ENCODE measurements at places on chromosomes 6 and 20.
A peak's percentile ranks its signal among the peaks of the same experiment; 100 is the strongest.

DNA sequence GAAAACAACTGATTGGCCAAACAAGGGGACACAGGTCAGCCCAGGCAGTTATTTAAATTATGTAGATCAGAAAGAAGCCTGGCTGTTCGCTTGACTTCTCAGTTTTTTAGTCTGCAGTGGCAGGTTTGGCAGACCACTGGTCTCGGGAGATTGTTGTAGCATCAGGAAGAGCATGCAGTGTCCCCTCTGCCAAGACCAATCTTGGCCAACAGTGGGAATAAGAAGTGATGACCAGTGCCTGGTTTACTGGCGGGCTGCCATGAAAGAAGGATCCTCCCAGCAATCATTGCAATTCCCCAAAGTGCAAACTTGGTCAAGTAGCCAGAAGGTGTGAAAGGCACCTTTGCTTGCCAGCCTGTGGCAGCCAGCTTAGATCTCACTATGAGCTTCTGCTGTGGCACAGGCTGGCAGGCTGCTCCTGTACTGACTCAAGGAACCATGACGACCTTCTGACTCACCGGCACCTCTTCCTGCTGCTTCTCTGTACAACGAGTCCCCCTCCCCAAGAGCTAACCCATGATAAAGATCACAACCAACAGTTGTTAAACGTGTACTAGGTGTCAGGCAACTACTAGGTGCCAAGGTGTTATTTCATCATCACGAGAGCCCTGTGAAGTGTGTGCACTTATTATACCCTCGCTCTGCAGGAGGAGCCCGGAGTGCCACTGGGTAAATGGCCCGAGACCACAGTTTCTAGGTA, 76.8 kb upstream of the DUSP22 start:
- DNase-seq, result no peak
- H3K27me3 ChIP-seq, result no peaks in the 10 kb centered on the region
- H3K4me3 ChIP-seq, result no peak overlapping the region
- H3K36me3 ChIP-seq, result no peaks in the 10 kb centered on the region
- no peaks in the 10 kb centered on the region for H3K4me1 ChIP-seq

- H3K4me3 ChIP-seq, result peak within 1 kb of the TSS; percentile 66
- H3K36me3 ChIP-seq, result no peaks in the 10 kb centered on the region
- no peak within 1 kb of the TSS for H3K27ac ChIP-seq
- DNase-seq, result no peak
- no peaks in the 10 kb centered on the region for H3K4me1 ChIP-seq
These were observed at the start of gene C6orf118 for GRCh38 chr6:165308926-165309731. Gene C6orf118, minus strand, starts transcription at chr6:165309605. Its CDS starts 19 bp downstream, at chr6:165309586.

DNA sequence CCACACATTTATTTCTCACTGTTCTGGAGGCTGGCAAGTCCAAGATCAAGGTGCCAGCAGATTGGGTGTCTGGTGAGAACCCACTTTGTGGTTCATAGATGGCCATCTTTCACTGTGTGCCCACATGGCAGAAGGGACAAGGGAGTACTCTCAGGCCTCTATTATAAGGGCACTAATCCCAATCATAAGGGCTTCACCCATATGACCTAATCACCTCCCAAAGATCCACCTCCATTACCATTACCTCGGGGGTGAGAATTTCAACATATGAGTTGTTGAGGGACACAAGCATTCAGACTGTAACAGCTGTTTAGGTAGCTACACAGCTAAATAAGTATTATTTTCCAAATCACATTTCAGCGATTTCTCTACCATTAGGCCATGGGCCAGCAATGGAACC, 2.5 kb upstream of the PRND start:
- H3K4me3 ChIP-seq, result no peak overlapping the region
- H3K4me1 ChIP-seq, result no peaks in the 10 kb centered on the region
- H3K27me3 ChIP-seq, result no peaks in the 10 kb centered on the region
- DNase-seq, result no peak
- H3K36me3 ChIP-seq, result no peaks in the 10 kb centered on the region
- H3K27ac ChIP-seq, result peak overlapping the region; percentile 77

- no peak overlapping the region for H3K27ac ChIP-seq
- H3K36me3 ChIP-seq, result no peaks in the 10 kb centered on the region
- H3K4me1 ChIP-seq, result no peaks in the 10 kb centered on the region
- DNase-seq, result no peak
- no peak overlapping the region for H3K4me3 ChIP-seq
- H3K27me3 ChIP-seq, result no peaks in the 10 kb centered on the region
These were observed 422.9 kb upstream of the SULF2 start for GRCh38 chr20:48208176-48208575.

DNA sequence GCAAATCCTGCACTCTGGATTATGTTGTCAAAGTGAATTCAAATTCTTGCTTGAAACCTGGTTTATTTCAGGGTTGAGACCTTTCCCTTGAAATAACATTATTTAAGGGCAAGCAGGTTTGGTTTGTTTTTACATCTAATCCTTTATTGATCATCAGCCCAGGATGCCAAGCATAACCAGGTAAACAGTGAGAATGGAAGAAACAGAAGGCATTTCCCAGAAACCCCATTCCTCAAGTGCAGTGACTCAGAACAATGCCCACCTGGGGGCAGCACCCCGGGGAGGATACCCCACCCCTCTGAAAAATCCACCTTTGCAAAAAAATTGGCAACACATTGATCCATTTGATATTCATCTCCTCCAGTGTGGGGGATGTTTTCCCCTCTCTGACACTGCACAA, 32.5 kb downstream of the POFUT1 start:
- H3K4me1 ChIP-seq, result no peaks in the 10 kb centered on the region
- H3K27ac ChIP-seq, result no peak overlapping the region
- H3K27me3 ChIP-seq, result no peaks in the 10 kb centered on the region
- DNase-seq, result no peak
- no peaks in the 10 kb centered on the region for H3K36me3 ChIP-seq

GRCh38 chr6:72911463-72912155, 289.7 kb downstream of the KCNQ5 start:
- H3K27me3 ChIP-seq, result no peaks in the 10 kb centered on the region
- no peak for DNase-seq
- no peaks in the 10 kb centered on the region for H3K4me1 ChIP-seq
- no peaks in the 10 kb centered on the region for H3K36me3 ChIP-seq
- H3K27ac ChIP-seq, result no peak overlapping the region

- H3K27me3 ChIP-seq, result no peaks in the 10 kb centered on the region
- H3K4me3 ChIP-seq, result no peak overlapping the region
- DNase-seq, result no peak
These were observed 52.3 kb downstream of the PLEKHG1 start for GRCh38 chr6:150651808-150652470.

- H3K27me3 ChIP-seq, result no peaks in the 10 kb centered on the region
- no peaks in the 10 kb centered on the region for H3K36me3 ChIP-seq
- H3K4me3 ChIP-seq, result peak overlapping the region; percentile 45
- no peak overlapping the region for H3K27ac ChIP-seq
These were observed 2.8 kb downstream of the PROCR start for GRCh38 chr20:35174458-35175216.

DNA sequence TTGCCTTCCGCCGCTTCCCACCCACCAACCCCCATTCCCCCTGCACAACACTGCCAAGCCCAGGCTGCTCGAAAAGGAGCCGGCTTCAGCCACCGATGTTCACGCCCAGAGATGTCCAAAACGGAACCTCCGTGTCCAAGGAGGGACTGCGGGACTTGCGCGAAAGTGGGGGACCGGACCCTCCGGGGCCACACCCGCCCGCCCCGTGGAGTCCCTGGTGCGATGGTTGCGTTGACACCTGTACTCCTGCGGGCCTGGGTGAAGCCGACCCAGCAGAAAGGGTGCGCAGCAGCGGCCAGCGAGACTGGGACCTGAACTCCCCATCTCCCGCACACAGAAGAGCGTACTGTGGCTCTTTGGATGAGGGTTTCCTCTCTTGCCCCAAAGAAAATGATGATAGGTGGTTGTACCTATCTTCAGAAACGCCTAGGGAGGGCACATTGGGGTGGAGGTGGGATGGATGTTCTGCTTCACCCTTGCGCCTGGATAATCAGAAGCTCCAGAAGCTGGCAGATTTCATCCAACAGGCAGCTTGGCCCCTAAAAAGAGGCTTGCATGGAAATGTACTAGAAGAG, 1.9 kb upstream of the VGLL2 start:
- no peak overlapping the region for H3K27ac ChIP-seq
- DNase-seq, result no peak
- H3K36me3 ChIP-seq, result no peaks in the 10 kb centered on the region
- no peak overlapping the region for H3K4me3 ChIP-seq
- peaks cover 75% of the 10 kb centered on the region for H3K27me3 ChIP-seq

DNA sequence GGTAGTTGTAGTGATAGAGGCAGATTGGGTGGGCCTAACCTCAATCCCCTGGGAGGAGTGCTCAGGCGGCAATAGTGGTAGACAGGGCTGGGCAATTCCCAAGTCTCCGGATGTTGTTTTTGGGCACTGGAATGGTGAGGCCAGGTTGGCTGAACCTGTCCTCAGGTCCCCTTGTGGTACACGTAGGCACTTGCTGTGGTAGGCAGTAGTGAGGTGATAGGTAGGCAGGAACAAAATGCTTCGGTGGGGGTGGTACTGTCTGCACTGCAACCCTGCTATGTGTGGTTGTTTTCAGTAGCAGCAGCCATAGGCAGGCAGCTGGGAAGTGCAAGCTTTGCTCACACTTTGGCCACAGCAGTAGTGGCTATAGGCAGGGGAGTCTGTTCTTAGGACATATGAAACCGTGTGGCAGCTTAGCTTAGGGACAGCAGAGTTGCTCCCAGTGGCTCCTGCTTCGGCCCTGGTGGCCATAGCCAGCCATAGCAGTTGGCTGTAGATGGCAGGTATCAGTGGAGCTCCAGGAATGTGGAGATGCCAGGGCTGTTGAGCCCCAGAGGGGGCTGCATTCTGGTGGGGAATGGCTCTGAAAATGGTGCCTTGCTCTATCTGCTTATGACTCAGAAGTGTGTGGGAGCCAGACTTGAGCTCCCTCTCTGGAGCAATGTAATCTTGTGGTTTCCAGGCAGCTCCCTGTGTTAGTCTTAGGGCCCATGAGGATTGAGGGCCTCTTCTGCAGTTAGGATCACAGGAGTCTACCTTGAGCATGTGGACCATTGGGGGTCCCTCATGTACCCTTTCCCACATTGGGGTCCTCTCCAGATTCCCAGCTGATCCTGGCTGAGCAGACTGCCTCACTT, 241.8 kb upstream of the BMP2 start:
- H3K4me3 ChIP-seq, result no peak overlapping the region
- H3K27ac ChIP-seq, result no peak overlapping the region
- DNase-seq, result no peak
- no peaks in the 10 kb centered on the region for H3K4me1 ChIP-seq
- H3K27me3 ChIP-seq, result no peaks in the 10 kb centered on the region

DNA sequence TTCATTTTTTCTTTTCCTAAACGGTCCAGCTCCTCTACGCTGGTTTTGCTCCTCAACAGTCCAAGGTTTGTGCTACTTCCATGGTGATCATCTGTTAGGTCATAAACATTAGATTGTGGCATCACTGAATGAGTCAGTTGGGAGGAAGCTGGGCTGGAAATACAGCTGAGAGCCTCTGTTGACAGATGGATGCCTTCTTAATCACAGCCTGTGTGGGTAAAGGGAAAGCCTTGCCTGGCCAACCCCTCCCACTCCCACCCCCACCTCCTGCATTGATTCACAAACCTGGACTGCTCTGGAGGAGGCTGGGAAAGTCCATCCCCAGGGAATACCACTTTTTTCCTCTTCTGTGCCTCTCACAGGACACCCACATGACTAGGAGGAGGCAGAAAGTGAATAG, 180.6 kb upstream of the CCN2 start:
- no peaks in the 10 kb centered on the region for H3K27me3 ChIP-seq
- no peaks in the 10 kb centered on the region for H3K4me1 ChIP-seq
- no peaks in the 10 kb centered on the region for H3K36me3 ChIP-seq
- H3K4me3 ChIP-seq, result no peak overlapping the region
- no peak for DNase-seq
- H3K27ac ChIP-seq, result peak overlapping the region; percentile 84

GRCh38 chr6:108489699-108490098, 71.0 kb upstream of the FOXO3 start:
- H3K27me3 ChIP-seq, result no peaks in the 10 kb centered on the region
- no peak overlapping the region for H3K4me3 ChIP-seq
- no peak overlapping the region for H3K27ac ChIP-seq
- no peaks in the 10 kb centered on the region for H3K4me1 ChIP-seq
- no peaks in the 10 kb centered on the region for H3K36me3 ChIP-seq

GRCh38 chr20:49919461-49919860, 4.1 kb upstream of the SPATA2 start:
- H3K27me3 ChIP-seq, result no peaks in the 10 kb centered on the region
- H3K27ac ChIP-seq, result no peak overlapping the region
- no peaks in the 10 kb centered on the region for H3K36me3 ChIP-seq
- H3K4me3 ChIP-seq, result no peak overlapping the region
- H3K4me1 ChIP-seq, result peaks cover 3% of the 10 kb centered on the region

DNA sequence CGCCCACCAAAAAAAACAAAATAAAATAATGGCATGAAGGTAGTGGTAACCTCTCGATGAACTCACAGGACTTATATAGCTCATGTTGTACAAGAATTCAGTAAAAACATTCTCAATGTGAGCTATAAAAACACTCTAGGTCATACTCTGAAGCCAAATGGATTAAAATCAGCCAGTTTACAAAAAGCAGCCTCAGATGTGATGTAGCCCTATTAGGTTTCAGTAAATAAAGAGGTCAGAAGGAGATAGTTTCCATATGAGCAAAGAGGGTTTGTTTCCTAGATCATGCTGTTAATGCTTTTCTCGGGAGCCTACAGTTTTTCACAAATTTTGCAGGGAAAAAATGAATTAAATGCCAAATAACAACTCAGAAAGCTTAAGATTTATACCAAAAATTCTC, 319.5 kb upstream of the HSF2 start:
- no peak for DNase-seq
- no peak overlapping the region for H3K27ac ChIP-seq
- H3K27me3 ChIP-seq, result no peaks in the 10 kb centered on the region
- H3K4me1 ChIP-seq, result no peaks in the 10 kb centered on the region
